ENCODE measurements at places on chromosomes 3 and 15.

GRCh38 chr3:184766555-184767261, 45.3 kb upstream of the VPS8 start:
- DNase-seq = peak; percentile 33

GRCh38 chr15:56240390-56240789, 3.3 kb downstream of the RFX7 start:
- no peak for DNase-seq

DNA sequence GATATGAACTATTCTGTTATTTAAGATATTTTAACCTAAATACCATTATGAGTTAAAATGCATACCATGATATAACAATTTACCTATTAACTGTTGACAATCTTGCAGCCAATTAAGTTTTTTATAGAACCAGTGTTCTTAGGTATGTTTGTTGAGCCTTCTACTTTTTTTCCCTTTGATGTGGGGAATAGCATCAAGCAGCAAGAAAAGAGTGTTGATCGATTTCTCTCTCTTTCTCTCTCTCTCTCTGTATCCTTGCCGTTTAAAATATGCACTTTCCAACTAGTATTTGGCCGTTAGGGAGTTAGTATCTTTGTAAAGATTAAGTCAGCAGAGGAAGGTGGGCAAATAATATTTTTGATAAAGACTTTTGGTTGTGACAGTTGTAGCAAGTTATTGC, 5.9 kb downstream of the CHD2 start:
- no peak for DNase-seq

DNA sequence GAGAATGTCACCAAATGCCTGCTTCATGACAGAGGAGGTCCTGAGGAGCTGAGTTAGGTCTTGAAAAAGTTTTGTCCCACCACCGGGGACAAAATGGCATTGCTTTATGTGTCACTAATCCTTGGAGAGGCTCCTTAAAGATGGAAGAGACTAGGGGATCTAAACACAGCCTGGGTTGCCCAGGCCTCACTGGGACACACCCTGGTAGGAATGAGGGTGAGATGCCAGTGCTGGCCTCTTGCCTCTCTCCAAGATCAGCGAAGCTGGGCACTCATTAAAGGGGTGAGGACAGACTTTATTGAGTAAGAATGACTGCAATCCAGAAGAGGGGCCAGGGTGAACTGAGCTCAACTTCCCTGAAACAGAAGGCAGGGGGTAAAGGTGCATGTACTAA, 58.5 kb upstream of the KLF13 start:
- no peak for DNase-seq

- no peak for DNase-seq
Observed at GRCh38 chr15:64858021-64858575, 16.4 kb downstream of the PLEKHO2 start.

GRCh38 chr15:59384507-59384906, 11.8 kb upstream of the MYO1E start:
- DNase-seq = no peak

Data from EH (cell line).